NCI-H2107 (cell line): ENCODE measurements at places on chromosomes 16 and 17.

GRCh38 chr16:51577621-51578303 lies 426.7 kb upstream of the SALL1 start:
- DNase-seq, result no peak

- DNase-seq, result no peak
Measured at GRCh38 chr17:49920030-49920769, 48.8 kb upstream of the DLX4 start.

- DNase-seq, result no peak
Measured at GRCh38 chr16:4574919-4575705, 19.0 kb downstream of the C16orf96 start.

DNA sequence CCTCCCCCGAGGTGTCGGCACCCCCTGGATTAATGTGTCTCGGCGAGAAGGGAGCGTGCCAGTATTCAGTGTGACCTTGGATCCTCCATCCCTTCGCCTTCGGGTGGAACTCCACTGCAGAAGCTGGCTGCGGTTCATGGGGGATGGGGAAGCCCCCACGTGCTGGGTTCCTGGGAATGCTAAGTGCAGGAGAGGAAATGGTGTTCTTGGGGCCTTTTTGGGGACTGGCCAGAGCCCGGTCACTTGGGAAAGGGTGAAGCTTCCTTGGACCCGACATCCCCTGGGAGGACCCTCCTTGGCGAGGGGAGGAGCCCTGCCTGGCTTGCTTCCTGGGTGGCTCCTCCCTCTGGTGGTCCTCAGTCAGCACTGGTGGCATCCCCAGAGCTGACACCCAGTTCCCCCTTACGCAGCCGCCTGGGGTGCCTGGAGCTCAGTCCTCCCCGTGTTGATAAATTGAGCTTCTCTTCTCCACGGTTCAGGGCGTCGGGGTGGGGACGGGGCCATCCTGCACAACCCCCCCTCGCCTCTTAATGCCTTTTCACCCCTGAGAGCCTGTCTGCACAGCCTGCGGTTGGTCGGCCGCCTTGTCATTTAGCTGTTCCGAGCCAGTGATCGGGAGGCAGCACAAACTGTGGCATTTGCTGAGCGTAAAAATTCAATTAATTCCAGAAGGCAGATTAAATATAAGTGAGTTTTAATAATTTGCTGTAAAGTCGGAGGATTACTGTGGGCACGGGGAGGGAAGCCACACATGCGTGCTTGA lies 30.7 kb upstream of the GSE1 start:
- DNase-seq, result no peak

- DNase-seq, result no peak
Measured at GRCh38 chr17:33667052-33667509, 374.0 kb upstream of the ASIC2 start.

- DNase-seq, result no peak
Measured at GRCh38 chr17:55172612-55173011, 92.1 kb upstream of the HLF start.

- DNase-seq, result no peak
Measured at GRCh38 chr16:643050-643368, 1.4 kb downstream of the MCRIP2 start.
